ENCODE measurements at places on chromosomes 16 and 17.

GRCh38 chr16:6012716-6013115 is 915.1 kb upstream of the EEF2KMT start:
- DNase-seq: no peak

DNA sequence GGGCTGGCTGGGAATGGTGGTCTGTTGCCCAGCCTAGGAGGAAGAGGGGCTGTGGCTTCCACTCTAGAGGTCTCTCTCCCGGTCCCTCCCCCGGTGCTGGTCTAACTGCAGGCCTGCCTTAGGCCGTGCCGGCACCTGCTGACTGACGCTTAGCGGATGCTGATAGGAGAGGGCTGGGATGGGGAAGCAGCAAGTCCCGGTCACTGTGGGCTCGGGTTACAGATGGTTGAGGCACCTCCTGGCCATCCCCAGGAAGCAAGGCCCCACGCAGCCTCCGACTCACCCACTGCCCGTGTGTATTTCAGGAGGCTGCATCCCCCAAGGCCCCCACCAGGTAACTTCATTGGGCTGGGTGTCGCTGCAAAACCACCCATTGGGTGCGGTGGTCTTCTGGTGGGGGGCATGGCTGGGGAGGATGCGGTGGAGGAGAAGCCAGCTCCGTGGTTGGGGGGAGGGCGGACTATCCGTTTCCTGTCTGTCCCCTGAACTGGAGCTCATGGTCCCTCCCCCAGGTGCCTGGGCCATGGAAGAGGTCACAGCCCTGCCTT is 278.9 kb downstream of the SEC14L1 start:
- no peak for DNase-seq

DNA sequence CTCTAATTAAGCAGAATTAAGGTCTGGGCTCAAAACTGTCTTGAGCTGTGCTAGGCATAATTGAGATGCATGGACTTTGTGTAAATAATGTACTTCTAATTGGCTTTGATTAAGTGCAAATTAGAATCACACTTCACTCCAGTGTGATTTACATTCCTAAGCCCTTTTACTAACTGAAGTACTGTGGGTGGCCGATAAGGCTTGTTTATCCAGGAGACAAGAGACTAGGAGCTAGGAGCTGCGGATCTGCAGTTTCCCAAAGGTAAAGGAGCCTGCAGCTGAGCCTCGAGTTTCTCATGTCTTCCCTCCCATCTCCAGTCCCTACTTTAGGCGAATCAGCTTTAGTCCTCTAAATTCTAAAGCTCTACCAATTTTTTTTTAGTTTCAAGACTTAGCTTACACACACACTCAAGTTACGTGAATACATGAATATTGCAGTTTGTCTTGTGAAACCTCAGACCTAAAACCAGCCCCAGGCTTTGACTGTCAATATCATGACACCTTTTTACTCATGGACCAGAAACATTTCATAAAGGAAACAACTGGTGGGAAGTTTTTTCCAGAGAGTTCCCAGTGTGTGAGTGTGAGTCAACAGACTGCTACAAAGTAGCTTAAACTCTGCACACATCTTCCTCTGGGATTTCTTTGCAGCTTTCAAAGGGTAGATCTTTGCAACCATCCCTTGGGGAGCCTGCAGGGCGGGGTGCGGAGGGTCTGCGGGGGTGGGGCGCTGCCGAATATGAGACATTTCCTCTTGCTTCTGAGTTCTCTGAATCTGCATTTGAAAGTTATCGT is 113.9 kb upstream of the TBX2 start:
- DNase-seq: no peak

DNA sequence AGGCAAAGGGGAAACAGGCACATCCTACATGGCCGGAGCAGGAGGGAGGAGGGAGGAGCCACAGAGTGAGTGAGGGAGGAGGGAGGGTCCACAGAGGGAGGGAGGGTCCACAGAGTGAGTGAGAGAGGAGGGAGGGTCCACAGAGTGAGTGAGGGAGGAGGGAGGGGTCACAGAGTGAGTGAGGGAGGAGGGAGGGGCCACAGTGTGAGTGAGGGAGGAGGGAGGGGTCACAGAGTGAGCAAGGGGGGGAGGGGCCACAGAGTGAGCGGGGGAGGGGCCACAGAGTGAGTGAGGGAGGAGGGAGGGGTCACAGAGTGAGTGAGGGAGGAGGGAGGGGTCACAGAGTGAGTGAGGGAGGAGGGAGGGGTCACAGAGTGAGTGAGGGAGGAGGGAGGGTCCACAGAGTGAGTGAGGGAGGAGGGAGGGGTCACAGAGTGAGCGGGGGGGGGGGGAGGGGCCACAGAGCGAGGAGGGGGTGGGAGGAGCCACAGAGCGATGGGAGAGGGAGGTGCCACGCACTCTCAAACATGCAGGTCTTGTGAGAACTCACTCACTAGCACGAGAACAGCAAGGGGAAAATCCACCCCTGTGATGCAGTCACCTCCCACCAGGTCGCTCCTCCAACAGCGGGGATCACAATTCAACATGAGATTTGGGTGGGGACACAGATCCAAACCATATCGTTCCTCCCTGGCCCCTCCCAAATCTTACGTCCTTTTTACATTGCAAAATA is 24.3 kb upstream of the CDH15 start:
- no peak for DNase-seq

- no peak for DNase-seq
These were observed 350.1 kb upstream of the TNRC6C start for GRCh38 chr17:77608431-77608830.

Data from CD4-positive, alpha-beta T cell treated with Interleukin-2 at 100 ng/mL for 4 hours (primary cell).